HuH-7 (cell line): ENCODE measurements at places on chromosomes 2 and 18.

DNA sequence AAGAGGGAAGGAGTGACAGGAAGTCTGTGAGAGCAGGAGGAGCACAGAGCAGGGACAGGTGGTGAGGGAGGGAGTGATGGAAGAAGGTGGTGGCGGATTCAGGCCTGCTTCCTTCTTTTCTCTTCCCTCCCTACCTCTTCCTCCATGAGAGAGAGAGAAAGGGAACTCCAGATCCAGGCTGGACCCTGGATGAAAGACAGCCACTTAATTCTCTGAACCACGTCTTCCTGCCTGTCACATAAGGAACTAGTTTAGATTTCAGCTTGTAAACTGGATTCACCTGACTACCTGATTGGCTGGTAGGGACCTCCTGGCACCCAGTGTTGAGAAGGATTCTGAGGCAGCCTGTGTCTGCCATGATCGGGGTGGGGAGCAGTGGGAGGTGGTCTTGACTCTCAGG is 48.9 kb downstream of the PAX8 start:
- DNase-seq, result no peak

DNA sequence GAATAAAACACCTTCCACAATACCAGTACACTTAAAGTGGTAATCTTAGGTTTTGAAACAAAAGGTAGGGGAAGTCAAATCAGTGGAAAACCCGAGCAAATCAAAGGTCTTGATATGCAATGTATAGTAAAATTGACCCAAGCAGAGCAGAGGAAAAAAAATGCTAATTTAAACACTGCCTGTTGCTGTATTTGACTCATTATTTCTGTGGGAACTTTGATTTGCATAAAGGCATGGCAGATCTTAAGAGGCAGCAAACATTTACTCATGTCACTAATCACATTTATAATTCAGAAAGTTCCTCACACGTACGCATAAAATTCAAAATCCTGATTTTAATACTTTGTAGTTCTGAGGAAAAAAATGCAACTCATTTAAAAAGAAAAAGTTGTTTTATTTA is 64.4 kb downstream of the IKZF2 start:
- no peak for DNase-seq

DNA sequence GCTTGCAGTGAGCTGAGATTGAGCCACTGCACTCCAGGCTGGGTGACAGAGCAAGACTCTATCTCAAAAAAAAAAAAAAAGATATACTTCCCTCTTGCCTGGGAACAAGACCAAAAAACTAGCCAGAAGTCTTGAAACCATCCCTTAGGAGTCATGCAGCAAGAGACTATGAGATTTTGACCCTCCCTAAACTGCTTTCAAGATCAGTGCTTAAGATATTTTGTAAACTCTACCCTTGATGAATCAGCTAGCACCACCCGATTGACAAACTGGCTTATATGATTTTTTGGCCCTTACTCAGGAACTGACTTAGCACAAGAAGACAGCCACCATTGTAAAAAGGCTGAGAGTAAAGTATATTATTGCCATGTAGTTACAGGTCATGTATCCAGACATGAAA is 3.8 kb downstream of the SULT1C3 start:
- no peak for DNase-seq

DNA sequence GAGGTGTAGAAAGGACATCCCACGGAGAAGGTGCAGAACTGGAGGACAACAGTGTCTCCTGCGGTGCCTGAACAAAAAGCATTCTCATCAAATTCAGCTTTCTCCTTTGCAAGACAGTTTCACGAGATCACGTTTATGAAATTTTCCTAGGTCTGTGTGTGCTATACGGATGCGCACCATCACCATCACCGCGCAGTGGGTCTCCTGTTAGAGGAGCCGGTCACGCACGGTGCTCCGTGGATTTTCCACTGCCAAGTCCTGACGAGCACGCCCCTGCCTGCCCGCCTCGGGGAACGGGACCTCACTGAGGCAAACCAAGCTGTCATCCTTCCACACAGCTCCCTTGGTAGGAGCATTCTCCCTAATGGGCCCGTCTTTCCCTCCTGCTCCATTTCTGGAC is 140.4 kb upstream of the TPO start:
- DNase-seq, result no peak

GRCh38 chr2:201118961-201119854 is 3.2 kb downstream of the CFLAR start:
- no peak for DNase-seq

DNA sequence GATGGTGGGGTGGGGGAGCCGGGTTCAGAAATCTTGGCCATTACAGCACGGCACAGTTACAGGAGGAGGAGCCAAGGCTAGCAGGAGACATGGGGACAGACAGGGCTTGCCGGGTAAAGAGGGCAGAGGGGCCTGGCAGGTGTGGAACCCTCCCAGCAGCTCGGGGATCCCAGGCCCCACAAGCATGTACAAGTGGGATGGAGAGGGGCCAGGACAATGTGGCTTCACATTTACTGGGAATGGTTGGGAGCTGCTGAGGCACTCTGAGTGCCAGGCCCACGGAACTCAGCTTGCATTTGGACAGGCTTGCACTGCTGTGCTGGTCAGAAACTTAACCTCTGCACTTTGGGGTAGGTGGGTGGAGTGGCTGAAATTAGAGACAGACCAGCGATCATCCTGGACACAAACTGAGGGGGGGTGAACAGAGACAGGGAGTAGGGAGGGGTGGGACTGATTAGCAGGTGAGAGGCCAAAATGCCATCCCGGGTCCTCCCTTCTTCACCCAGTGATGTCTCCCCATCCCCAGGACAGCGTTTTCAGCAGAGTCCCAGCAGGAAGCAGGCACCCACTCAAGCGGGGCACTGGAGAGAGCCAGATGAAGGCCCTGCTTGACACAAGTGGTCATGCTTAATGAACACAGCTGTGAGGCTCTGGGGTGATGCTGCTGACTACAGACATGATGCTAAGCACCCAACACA is 9.6 kb downstream of the PER2 start:
- DNase-seq, result no peak

DNA sequence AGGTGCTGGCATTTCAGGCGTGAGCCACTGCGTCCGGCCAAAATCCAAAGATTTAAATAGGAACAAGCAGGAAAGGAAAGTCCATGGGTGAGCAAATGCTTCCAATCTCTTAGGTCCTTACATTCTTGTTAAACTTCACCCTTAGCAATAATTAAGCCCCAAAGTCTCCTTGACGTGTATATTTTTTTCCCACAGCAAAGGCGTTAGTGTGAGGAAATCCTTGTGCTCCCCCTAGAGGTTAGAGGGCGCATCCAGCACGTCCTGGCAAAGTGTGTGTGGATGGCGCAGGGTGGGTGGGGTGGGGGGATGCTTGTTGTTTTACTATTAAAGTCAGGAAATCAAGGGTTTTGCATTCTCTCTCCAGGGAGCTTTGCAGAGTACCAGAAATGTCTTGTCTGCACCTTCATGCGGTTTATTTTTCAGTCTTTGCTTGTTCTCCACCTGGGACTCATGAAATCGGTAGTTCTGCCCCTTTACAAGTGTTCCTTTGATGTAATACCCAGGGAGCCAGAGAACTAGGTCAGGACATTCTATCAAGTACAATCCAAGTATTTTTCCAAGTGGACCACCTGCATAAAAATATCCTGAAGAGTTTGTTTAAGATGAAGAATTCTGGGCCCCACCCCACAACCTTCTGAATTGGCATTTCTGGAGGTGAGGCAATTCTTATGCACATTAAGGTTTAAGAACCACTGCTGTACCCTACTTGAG is 22.2 kb upstream of the ITSN2 start:
- peak; percentile 60 for DNase-seq
